ENCODE measurements at places on chromosomes 5 and 9. TPM values are rescaled to one million over a fixed set of nuclear protein-coding genes. Genes with fewer than 3 reads are reported as not detected.

Gene EGFL7
- 302 TPM for total RNA-seq

- H3K4me3 ChIP-seq, result no peak overlapping the region
- H3K27ac ChIP-seq, result no peak overlapping the region
- no peaks in the 10 kb centered on the region for H3K27me3 ChIP-seq
- H3K36me3 ChIP-seq, result peaks cover 69% of the 10 kb centered on the region
- no peak for DNase-seq
These were observed 5.7 kb downstream of the TCOF1 start for GRCh38 chr5:150363185-150363584.

Gene MZB1
- 5.2 TPM for total RNA-seq

- H3K27ac ChIP-seq, result peak overlapping the region; percentile 95
- DNase-seq, result no peak
- H3K4me3 ChIP-seq, result no peak overlapping the region
- H3K36me3 ChIP-seq, result no peaks in the 10 kb centered on the region
These were observed 2.5 kb upstream of the SPRY4 start for GRCh38 chr5:142327111-142327842.

GRCh38 chr9:68540712-68541535, at the start of gene TMEM252:
Gene TMEM252 (minus strand): TSS chr9:68540883. CDS start chr9:68540814, 69 bp downstream.
- no peak for DNase-seq
- no peaks in the 10 kb centered on the region for H3K27me3 ChIP-seq
- no peak within 1 kb of the TSS for H3K27ac ChIP-seq
- peaks cover 8% of the 10 kb centered on the region for H3K4me1 ChIP-seq

Gene SPATA31C1
- not detected for total RNA-seq

Gene CHSY3
- 5.7 TPM for total RNA-seq

DNA sequence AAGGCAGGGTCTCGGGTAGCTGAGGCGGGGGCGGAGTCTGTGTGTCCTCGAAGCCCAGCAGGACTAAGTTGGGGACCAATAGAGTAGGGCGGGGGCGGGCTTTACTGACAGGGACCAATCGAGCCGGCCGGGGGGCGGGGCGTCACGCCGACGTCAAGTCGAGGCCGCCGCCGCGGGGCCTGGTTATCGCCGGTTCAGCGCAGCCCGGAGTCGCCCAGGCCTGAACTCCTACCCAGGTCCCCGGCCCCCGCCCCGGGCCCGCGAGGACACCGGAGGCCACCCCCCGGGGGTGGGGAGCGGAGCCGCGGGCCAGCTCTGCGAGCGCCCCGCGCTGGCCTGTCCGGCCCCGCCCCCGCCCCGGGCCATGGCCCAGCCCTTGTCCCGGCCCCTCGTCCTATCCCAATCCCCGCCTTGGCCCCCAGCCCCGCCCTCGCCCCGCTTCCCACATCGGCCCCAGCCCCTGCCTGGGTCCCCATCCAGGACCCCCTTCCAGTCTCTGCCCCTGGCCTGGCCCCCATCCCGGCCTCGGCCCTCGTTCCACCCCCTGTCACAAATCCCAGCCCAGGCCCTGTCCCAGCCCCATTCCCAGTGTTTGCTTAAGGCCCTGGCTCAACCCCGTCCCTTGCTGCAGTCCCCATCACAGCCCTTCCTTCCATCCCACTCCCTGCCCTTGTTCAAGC, at the start of gene TMEM8B:
Gene TMEM8B (plus strand): TSS at position 145 of the 680 bp plus-strand sequence. CDS start 220 bp downstream, at position 365.
- peak within 1 kb of the TSS; percentile 90 for H3K27ac ChIP-seq
- H3K27me3 ChIP-seq, result no peaks in the 10 kb centered on the region
- H3K4me3 ChIP-seq, result peak within 1 kb of the TSS; percentile 69
- peak; percentile 98 for DNase-seq
- peaks cover 19% of the 10 kb centered on the region for H3K4me1 ChIP-seq

Gene SLC36A3
- total RNA-seq, result not detected

- H3K27me3 ChIP-seq, result no peaks in the 10 kb centered on the region
- H3K4me1 ChIP-seq, result peaks cover 4% of the 10 kb centered on the region
- H3K27ac ChIP-seq, result no peak overlapping the region
- DNase-seq, result peak; percentile 74
- no peak overlapping the region for H3K4me3 ChIP-seq
These were observed 32.1 kb upstream of the SLC6A3 start for GRCh38 chr5:1477341-1477740.

Gene SPINK6
- total RNA-seq, result not detected

DNA sequence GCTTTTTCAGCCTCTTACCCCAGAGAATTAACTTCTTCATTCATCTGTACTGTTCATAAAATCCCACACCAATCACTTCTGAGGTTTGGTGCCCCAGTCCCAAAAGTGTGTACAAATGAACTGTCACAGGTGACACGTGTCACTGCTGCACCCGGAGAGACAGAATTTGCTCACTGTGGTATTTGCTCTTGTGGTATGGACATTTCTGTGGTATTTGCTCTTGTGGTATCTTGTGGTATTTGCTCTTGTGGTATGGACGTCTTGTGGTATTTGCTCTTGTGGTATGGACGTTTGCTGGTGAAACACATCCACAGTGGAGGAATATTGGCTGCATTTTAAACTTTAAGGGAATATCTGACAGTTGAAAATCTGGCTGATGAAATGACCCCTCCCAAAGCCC, 214.9 kb upstream of the DAP start:
- no peaks in the 10 kb centered on the region for H3K27me3 ChIP-seq
- H3K36me3 ChIP-seq, result no peaks in the 10 kb centered on the region
- DNase-seq, result no peak
- H3K27ac ChIP-seq, result no peak overlapping the region

DNA sequence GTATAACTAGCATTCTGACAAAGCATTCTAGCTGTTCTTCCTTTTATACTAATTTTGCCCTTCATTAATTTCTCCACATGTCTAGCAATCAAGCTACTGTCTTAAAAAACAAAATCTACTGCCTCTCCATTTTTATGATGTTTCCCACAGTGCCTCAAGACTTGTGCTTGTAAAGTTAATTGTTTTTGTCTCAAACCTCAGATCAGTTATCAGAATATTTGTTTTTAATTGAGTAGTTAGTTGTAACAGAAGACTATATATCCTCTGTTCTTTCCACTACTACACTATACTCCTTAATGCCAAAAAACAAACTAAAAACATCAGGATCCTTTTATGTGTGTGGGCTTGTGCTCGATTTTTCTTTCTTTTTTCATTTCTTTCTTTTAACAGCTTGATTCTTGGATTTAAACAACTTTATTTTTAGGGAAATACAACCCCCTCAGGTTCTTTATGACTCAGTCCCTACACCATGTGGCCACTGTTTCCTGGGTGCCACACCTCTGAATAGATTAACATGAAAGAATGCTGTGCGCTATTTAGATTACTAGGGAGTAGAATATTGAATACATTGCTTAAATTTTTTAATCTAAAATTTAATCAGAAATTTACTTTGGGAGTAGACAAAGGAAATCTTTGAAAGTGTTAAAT, 1.2 kb downstream of the ASPN start:
- H3K27ac ChIP-seq, result peak overlapping the region; percentile 47
- peaks cover 14% of the 10 kb centered on the region for H3K4me1 ChIP-seq
- no peaks in the 10 kb centered on the region for H3K36me3 ChIP-seq
- no peaks in the 10 kb centered on the region for H3K27me3 ChIP-seq
- DNase-seq, result no peak

Gene TYRP1
- 7.1 TPM for total RNA-seq

Measured in upper lobe of right lung (tissue), 1 donor.